ELF-1 (cell line): ENCODE measurements at places on chromosomes 12 and 14.

DNA sequence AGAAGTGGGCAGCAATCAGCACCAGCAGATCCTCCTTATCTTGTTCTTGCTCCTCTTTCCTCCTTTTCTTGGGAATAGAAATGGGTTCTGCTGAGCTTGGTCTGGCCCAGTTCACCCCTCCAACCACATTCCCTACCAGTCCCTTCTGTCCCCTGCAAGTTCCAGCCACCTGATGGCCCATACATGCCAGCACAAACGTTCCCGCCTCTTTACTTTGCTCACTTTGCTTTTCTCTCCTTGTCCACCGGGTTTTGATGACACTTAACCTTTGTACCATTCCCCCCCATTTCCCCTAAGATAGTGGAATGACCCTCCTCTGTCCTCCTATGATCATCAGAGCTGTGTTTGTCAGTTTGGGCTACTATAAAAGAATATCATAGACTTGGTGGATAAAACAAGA lies 23.4 kb upstream of the EML1 start:
- DNase-seq = no peak

GRCh38 chr12:122208073-122208820 lies 4.7 kb downstream of the B3GNT4 start:
- DNase-seq = no peak

- no peak for DNase-seq
Observed at GRCh38 chr14:22382955-22383354, 206.1 kb downstream of the DAD1 start.

DNA sequence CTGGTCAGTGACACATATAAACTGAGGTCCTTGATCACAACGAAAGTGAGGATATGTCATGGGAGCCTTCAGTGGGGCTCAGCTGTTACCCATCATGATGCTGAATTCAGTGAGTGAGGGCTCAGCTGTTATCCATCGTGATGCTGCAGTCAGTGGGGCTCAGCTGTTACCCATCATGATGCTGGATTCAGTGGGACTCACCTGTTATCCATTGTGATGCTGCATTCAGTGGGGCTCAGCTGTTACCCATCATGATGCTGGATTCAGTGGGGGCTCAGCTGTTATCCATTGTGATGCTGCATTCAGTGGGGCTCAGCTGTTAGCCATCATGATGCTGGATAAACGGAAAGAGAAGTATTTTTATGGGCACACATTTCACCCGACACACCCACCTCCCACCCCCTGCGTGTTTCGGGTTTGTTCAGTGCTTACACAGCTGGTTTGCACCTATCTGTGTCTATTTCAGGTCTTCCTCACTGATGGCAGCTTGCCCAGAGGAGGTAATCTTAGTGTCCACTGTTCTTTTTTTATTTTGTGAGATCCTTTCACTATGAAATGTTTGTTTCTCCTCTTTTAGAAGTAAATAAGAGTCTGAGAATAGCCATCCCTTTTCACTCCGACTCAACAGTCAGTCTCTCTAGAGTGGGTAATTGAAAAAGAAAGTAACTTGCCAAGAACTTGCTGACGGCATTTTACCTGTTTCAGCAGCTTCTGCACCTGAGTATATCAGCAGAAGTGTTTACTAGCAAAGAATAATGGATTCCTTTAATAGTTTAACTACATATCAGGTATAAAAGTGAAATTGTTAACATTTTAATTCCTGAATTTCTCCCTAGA lies 183.0 kb downstream of the ERC1 start:
- no peak for DNase-seq

DNA sequence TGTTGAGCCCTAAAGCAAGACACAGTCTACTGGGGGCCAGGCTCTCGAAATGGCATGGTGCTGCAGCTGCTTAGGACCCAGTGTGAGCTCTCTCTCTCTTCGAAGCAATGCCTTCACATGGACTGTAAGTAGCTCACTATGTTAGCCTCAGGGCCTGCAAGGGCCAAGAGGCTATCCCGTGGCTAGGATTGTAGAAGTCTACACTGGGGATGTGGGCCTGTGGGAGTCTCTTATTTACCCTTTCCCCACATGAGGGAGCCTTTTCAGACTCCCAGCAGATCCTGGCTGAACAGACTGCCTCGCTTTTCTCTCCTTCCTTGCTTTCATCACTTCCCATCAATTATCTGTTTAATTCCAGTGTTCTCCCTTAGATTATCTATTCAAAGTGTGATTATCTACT lies 101.4 kb downstream of the GPR65 start:
- no peak for DNase-seq

DNA sequence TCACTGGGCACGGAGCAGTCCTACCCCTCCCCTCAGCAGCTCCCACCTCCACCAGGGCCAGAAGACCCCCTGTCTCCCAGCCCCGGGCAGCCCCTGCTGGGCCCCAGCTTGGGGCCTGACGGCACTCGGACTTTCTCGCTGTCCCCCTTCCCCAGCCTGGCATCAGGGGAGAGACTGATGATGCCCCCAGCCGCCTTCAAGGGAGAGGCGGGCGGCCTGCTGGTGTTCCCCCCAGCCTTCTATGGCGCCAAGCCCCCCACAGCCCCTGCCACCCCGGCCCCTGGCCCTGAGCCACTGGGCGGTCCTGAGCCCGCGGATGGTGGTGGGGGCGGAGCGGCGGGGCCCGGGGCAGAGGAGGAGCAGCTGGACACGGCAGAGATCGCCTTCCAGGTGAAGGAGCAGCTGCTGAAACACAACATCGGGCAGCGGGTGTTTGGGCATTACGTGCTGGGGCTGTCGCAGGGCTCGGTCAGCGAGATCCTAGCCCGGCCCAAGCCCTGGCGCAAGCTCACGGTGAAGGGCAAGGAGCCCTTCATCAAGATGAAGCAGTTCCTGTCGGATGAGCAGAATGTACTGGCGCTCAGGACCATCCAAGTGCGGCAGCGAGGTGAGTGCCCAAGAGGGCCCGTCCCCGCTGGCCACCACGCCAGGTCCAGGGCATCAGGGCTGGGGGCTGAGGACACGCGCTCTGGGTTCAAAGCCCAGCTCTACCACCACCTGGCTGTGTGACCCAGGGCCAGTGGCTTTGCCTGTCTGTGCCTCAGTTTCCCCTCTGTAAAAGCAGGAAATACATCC lies 58.6 kb downstream of the PHETA1 start:
- no peak for DNase-seq
